Ovary (tissue), 10 donors: ENCODE measurements at places on chromosomes 5 and 9. TPM values are rescaled to one million over a fixed set of nuclear protein-coding genes. Genes with fewer than 3 reads are reported as not detected.

Gene STK32A
- total RNA-seq, result 7.3 TPM

Gene TSSK1B
- not detected for total RNA-seq

Gene OR1J1
- total RNA-seq, result not detected

Gene PRRX2
- 0.53 TPM for total RNA-seq

DNA sequence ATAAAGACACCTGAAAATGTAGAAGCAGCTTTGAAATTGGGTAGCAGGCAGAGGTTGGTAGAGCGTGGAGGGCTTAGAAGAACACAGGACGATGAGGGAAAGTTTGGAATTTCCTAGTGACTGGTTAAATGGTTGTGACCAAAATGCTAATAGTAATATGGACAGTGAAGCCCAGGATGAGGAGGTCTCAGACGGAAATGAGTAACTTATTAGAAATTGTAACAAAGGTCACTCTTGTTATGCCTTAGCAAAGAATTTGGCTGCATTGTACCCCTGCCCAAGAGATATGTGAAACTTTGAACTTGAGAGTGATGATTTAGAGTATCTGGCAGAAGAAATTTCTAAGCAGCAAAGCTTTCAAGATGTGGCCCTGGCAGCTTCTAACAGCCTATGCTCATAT lies 382.5 kb downstream of the KCNN2 start:
- no peak overlapping the region for H3K27ac ChIP-seq
- H3K27me3 ChIP-seq, result no peaks in the 10 kb centered on the region
- no peaks in the 10 kb centered on the region for H3K36me3 ChIP-seq
- no peaks in the 10 kb centered on the region for H3K4me1 ChIP-seq
- no peak overlapping the region for H3K4me3 ChIP-seq
- DNase-seq, result no peak

- DNase-seq, result no peak
- H3K4me3 ChIP-seq, result no peak overlapping the region
- H3K27ac ChIP-seq, result no peak overlapping the region
- no peaks in the 10 kb centered on the region for H3K4me1 ChIP-seq
Measured at GRCh38 chr9:98708103-98708932, 417 bp downstream of the GABBR2 start.

- peak; percentile 56 for DNase-seq
- no peaks in the 10 kb centered on the region for H3K4me1 ChIP-seq
- H3K36me3 ChIP-seq, result no peaks in the 10 kb centered on the region
- no peak overlapping the region for H3K27ac ChIP-seq
Measured at GRCh38 chr5:151047814-151048425, 27.5 kb downstream of the GPX3 start.

DNA sequence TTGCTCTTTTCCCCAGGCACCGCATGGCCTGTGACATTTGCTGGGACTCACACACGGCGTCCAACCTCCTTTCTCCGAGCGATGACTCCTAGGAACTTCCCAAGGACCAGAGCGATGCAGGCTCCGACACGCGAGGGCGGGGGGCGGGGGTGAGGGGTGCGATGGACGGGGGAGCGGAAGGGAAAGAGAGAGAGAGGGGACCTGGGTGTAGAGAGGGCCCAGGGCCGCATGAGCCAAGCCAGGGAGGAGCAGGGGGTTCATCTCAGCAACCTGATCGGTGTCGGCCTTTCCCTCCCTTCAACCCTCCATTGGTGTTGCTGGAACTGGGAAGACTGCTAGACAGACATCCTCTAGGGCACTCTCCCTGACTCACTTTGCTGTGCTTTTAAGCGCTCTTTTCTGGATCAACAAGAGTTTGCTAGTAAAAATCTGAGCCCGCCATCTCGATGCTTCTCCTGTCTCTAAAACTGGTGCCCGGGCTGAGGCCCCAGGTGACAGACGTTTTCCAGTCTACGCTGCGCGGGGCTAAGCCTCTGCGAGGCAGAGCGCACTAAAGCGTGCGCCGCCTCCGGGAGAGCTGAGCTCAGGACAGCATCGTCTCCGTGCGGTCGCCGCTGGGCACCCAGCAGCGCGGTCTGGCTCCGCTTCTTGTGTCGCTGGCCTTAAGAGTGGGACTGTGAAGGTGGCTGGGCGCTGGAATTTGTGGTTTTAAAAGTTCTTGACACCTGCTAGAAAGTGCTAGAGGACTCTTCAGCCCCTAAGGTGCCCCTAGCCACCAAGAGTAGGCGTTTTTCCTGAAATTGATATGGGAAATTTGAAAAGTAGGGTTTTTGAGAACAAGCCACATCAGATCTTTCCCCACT lies 1.0 kb upstream of the TSLP start:
- no peak overlapping the region for H3K4me3 ChIP-seq
- DNase-seq, result no peak
- H3K4me1 ChIP-seq, result peaks cover 3% of the 10 kb centered on the region
- no peak overlapping the region for H3K27ac ChIP-seq
- no peaks in the 10 kb centered on the region for H3K27me3 ChIP-seq

GRCh38 chr9:97752274-97752673 lies 55.1 kb upstream of the XPA start:
- no peak overlapping the region for H3K4me3 ChIP-seq
- no peaks in the 10 kb centered on the region for H3K4me1 ChIP-seq
- no peak overlapping the region for H3K27ac ChIP-seq
- no peak for DNase-seq
- no peaks in the 10 kb centered on the region for H3K27me3 ChIP-seq
